Esophagus squamous epithelium (tissue), 5 donors: ENCODE measurements at places on chromosomes 6 and 20.

DNA sequence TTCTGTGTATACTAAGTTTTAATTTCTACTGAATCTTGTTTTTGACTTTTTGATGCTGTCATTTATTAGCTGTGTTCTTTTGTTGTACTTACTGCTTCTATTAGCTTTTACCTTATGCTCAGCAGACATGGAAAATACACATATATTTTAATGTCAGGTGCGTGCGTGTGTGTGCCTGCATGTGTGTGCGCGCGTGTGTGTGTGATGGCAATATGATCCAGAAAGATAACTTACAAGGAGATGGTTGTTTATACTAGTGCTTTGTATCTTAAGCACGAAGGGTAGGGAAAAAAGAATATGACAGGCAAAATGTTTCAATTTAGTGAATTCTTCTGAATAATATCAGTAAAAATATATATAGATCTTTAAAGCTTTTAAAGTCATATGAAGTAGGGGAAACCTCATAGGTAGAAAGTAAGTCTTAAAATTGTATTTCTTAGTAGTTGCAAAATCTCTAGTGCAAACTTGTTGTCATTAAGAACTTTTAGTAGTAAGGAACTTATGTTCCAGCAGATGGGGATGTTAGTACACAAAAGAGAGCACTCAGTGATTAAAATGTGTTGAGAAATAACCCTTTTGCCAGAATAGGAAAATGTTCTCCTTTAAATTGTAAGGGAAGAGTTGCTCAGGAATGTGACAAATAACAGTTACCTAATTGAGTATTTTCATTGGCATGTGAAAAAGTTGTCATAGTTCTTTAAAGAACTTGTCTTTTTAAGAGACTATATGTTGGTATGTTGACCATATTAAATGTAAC, 13.2 kb downstream of the QKI start:
- no peak for DNase-seq

DNA sequence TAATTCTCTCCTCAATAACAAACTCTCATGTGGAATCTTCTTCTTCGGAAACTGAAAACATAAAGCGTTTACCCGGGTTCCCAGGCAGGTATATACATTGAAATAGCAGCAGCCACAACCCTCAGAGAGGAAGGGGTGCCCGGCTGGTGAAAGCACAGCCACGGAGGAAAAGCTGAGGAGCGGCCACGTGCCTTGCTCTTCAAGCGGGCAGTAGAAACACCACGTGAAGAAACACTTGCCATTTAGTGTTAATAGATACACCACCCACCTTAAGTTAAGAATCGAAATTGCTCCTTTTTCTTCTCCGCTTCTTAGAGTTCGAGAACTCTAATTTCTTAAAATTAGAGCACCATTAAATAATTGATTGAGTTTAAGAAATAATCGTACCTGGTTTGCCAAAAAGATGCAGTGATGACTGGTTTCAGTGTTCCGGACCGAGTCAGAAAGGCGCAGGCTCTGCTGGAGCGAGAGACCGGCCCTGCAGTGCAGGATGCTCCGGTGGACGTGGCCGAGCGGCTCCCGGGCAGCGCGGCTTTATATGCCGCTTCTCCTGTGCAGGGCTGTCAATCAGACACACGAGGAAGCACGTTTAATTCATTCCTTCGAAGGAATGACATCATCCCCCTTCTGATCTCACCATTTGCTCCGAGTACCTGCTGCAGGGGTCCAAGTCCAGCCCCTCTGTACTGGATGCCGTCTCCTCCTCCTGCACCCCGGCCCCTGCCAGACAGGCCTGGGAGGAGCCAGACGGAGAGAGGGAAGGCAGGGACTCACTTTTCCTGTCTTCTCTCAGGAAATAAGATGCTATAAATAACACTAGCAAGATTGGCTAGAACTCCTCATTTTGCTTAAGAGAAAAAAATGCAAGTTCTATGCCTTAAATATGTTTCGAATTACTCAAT, at the start of gene THBS2:
TSS of gene THBS2 (minus strand) at position 510 of the 902 bp plus-strand sequence. CDS start 3,062 bp downstream, outside the sequence.
- no peak for DNase-seq

- DNase-seq, result no peak
Observed at GRCh38 chr20:23763345-23763744, 12.6 kb upstream of the CST1 start.

DNA sequence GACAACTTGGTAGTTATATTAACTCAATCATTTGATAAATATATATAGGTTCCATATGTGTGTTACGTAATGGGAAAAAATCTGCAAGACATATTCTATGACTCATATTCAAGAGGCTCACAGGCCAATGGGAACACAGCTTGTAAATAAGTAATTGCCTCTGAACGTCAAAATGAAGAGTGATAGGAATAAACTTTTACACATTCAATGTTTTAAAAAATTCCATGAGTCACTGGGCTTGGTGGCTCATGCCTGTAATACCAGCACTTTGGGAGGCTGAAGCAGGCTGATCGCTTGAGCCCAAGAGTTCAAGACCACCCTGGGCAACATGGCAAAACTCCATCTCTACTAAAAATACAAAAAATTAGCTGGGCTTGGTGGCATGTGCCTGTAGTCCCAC, 209.4 kb upstream of the MCHR2 start:
- DNase-seq, result no peak

GRCh38 chr6:71321314-71321713, 32.7 kb downstream of the OGFRL1 start:
- no peak for DNase-seq

GRCh38 chr6:149751239-149751638, 1.7 kb downstream of the PCMT1 start:
- no peak for DNase-seq

DNA sequence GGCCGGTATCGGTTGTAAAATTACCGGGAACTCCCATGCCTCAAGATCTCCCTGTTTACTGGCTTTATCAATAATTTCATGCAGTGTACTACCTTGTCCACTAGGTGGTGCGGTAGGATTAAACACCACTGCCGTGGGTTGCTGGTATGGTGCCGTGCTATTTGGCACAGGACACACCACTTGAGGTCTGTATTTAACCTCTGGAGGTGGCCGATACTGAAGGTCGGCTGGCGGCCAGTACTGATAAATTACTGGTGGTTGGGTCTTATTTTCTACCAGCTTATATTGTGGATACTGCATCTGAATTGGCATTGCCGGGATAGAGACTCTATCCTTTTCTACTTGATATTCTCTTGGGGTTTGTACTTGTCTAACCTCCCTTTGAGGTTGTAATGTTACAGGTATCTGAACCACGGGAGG, 14.3 kb upstream of the PTCRA start:
- peak; percentile 18 for DNase-seq

DNA sequence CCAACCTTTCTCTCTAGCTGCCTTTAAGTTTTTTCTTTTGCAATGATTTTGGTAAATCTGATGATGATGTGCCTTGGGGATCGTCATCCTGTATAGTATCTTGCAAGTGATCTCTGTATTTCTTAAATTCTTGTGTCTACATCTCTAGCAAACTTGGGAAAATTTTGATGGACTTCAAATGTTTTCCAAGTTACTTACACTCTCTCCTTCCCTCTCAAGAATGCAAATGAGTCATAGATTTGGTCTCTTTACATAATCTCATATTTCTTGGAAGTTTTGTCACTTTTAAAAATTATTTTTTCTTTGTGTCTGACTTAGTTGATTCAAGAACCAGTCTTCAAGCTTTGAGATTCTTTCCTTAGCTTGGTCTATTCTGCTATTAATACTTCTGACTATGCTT, 176.4 kb downstream of the TBC1D32 start:
- DNase-seq, result no peak

GRCh38 chr6:111623046-111623718, 17.5 kb upstream of the TRAF3IP2 start:
- DNase-seq, result no peak

- DNase-seq, result no peak
Observed at GRCh38 chr6:87482366-87482765, 9.6 kb downstream of the SLC35A1 start.

- DNase-seq, result no peak
Observed at GRCh38 chr20:13788167-13788834, 3.5 kb downstream of the NDUFAF5 start.

- no peak for DNase-seq
Observed at GRCh38 chr20:34710568-34710839, 6.4 kb downstream of the TP53INP2 start.

DNA sequence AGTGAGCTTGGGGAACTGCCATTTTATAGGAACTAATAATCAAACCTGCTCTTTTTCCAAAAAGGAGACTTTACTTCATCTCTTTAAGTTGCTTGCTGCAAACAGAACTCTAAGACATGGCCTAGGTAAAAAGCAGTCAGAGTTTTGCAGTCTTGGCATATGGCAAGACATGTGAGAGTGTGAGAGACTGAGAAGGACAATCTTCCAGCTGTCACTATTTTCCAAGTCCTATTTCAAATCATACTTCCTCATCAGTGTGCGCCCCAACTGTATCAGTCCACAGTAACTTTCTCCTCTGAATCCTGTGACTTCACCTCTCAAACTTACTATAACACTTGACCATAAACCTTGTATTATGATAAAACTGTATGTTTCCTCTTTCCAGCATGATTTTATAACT, 10.4 kb downstream of the CALHM6 start:
- DNase-seq, result no peak

GRCh38 chr20:15375836-15376235, 1038.4 kb upstream of the FLRT3 start:
- no peak for DNase-seq
